T-helper 2 cell treated with Interferon-gamma antibody and Interleukin-4, amounts not matched to agents 5 μg/mL and 100 μg/mL, for 36 hours (primary cell): ENCODE measurements at places on chromosomes 1 and 21.

DNA sequence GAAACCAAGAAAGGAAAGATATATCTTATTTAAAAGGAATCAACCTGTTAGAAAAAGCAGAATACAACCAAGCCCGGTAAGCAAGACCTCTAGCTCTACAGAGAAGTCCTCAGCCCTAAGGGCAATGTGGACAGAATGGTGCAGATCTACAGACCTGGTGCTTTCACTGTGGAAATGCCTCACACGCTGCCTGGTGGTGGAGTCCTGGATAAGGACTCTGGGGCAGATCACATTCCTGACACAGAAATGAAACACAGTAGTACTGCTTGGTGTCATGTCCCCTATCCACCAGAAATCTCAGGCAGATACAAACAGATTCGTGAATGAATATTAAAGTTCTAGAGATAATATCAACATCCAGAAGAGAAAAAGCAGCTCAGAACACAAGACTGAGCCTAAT is 6.8 kb downstream of the CNN3 start:
- DNase-seq: no peak

DNA sequence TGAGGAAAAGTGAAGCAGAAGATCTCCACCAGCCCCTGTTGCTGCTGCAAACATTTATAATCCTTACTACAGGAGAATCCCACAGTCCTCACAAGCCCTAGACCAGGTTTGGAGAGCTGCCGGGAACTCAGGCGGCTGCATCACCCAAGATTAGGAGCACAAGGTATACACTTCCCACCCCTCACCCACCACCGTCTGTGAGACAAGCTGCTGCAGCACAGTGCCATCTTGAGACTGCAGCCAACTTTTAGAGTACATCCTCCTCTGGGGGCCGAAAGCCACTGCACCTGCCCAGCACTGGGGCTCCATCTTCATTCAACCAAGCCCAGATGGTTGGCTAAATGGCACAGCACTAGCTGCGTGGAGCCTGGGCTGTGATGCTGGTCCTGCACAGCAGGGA is 13.8 kb downstream of the OLFML3 start:
- no peak for DNase-seq

DNA sequence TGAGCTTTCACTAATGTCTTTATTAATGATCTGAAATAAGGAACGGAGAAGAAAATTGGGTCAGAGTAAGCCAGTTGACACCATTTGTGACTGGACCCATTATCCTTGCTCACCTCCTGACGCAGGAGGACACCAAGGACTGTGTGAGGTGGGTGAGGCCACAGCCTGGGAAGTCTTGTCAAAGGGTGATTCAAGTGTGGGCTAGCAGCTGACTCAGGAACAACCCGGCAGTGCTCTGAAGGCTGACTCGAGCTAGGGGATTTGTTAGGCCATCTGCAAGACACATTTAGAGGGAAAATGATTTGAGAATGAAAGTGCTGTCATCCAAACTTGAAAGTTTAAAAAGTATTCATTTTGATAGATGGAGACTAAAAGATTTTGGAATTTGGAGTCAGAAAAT is 21.2 kb downstream of the PRRX1 start:
- no peak for DNase-seq

DNA sequence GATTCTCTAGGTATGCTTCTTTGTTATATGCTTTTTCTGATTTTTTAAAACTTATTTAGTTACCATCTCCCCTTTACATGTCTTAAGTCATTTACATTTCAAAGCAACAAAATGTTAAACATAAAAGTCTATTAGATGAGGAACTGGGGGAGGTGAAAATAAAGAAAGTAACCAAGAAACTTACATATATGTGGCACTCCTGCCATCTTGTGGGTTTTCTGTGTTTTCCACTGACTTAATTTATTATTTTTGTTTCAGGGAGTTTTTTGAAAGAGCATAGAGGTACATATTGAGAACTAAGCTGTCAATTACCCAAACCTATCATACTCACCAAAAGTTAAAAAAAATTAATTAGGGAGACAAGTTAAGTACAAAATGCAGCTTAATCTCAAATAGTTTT is 1531.1 kb downstream of the MRPL39 start:
- no peak for DNase-seq

DNA sequence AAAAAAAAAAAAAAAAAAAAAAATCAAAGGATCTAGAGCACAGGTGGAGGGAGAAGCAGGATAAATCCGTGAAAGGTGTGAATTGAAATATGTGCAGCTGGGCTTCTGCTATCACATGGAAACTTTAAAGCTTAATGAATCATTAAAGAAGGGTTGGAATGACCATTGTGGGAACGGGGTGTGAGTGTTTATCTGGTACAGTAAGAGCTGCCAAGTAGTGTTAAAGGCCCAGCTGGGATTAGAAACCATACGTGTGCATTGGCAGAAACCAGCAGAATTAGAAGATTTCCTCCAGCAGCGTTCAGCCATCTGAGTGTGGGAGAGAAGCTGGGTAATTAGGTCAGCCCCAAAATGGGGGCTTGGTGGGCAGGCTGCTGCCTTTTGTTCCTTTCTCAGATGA is 13.5 kb downstream of the FALEC start:
- DNase-seq: no peak

DNA sequence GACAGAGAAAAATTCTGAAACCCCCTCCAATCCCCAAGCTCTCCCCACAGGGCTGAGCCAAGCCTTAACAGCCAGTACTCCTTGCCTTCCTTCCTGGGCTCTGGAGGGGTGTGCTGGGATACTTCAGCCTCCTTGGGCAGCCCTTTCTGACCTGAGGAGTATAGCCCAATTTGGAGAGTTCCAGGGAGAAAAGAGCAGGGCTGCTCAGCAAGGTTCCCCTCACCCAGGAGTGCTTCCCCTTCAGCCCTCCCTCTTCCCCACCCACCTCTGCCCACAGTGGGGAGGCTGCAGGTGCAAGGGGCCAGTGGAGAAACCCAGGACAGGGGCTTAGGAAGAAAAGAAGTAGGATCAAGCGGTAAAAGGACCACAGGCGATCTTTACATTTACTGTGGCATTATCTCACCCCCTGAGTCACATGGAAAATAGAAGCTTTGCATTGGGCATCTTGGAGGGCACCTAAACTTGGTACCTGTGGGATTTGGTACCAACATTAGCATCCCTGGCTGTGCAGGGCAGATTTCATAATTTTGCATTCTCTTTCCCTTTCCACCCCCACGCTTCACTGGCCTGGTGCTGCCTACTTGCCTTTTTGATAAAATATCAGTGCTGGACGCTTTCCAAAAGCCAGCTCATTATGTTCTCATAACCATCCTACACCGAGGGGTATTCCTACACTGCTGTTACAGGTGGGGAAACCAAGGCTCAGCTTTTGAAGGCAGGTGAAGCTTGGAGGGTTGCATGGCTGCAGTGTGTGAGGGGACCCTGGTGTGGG is 2.8 kb upstream of the ADORA1 start:
- DNase-seq: no peak

- DNase-seq: no peak
These were observed 511.4 kb upstream of the B3GALT2 start for GRCh38 chr1:193697776-193698175.

DNA sequence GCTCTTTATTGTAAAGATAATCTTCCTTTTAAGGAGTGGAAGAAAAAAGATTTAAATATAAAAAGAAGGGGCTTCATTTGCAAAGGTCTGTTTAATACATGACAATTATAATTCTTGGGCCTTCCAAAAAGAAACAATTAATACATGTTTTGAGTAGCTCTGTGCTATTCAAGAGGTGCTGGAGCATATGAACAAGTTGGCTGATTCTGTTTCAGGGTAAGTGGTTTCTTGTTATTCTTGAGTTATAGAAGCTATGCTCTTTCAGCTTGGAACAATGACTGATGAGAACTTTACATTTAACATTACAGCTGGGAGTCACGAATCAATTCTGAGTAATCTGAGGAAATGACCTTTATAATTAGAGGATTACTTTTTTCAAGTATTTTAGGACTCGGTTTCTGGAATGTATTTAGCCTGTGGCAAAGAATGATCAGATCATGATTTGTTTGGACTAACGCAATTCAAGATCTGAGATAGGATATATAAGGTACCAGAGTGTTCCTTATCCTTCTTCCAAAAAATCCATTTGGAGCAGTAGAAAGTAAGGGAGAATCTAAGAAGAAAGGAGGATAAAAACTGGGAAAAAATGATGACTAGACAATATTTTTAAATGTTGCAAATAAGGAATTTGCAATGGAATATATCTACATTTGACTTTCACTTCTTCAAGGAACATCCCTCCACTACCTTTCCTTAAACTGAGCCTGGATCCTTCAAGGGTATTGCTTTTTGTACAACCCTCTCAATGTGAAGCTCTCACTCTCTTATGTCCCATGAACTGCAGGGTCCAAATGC is 77.1 kb upstream of the KCTD3 start:
- DNase-seq: no peak

DNA sequence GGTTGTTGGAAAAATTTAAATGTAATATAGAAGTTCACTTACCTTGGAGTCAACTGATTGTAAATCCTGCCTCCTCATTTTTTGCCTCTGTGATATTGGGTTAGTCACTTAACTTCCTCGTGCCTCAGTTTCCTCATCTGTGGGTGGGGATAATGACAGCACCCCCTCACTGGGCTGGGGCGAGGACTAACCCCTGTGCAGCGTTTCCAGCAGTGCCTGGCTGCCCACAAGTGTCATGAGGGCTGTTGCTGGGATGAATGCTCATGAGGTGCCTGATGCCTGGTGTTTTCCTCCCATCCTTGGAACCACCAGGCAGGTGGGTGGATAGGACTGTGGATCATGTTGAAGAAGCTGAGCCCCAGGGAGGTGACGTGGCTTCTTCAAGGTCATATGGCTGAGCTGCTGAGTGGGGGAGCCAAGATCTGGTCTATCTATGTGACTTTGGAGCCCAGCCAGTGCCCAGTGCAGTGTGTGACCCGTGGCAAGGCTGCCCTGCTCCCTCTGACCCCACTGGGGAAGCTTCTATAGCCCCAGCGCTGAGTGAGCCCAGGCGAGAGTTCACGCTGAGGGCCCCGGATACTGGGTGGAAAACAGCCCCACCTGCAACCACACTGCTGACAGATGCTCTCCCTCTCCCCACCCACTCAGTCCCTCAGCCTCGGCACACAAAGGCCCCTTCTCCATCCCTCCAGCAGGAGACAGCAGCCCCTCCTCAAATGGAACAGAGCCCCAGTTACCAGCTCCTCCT is 446.0 kb downstream of the PTPRU start:
- DNase-seq: no peak

DNA sequence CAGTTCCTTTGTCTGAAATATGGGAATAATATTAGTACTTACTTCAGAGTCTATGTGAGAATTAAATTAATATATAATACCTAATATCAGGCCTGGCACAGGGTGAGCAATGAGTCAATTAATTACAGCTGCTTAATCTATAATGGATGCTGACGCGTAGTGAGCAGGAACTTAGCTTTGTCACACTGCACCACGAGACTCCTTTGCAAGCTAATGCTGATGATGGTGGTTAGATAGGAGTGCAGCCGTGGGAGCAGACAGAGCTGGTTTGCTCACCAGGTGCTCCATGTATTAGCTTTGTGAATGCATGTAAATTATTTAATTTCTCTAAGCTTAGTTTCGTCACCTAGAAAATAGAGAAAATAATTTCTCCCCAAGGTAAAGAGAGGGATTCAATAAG is 35.1 kb downstream of the KCNJ15 start:
- DNase-seq: no peak

DNA sequence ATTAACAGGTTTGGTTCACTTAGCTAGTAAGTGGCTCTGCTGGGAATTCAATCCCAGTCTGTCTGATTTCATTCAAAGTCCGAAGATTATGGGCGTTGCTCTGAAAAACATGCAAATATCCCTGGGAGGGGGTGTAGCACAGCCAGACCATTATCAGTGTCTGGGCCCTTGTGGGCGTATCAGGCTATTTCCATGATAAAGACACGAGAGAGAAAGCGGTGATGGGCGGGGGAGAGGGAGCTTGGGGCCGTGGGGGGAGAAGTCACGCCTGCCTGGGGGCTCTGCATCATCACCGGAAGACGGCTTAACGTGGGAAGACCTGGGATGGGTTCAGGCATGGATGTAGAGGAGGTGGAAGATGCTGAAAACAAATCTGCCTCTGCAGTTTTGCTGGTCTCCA is 25.8 kb downstream of the IL6R start:
- DNase-seq: no peak

DNA sequence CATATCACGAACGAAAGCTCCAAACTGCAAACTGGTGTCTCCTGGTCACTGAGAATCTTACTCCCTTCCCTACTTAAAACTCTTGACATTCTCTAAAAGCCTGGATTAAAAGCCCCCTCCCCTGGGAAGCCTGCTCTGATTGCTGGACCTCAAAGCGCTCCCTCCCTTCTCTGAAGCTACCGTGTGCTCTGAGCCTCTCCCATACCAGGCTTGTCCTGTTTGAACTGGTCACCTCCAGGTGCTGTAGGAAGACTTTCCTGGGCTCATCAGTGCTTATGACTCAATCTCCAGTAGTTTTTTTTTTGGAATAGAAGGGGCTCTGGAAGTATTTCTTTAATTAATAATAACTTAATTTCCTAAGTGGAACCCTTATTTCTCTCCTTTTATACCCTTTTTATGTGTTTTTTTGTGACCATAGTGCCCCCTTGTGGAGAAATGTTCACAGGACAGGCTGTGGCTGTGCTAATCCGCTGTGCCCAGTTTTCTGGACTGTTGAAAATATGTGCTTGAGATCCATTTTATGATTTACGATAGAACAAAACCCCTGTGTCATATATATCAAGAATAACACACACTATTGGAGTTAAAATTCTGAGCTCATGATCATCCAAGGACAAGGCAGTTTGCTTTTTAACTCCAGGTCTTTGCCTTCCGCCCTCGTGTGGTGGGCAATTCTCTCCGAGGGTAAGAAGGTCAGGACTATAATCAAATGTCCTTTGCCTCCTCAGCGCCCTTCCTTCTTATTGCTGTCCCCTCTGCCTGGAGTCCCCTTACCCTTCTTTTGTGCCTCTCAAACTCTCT is 16.9 kb downstream of the MTARC1 start:
- no peak for DNase-seq

GRCh38 chr1:205440476-205441317 is 15.1 kb downstream of the BLACAT1 start:
- peak; percentile 62 for DNase-seq

DNA sequence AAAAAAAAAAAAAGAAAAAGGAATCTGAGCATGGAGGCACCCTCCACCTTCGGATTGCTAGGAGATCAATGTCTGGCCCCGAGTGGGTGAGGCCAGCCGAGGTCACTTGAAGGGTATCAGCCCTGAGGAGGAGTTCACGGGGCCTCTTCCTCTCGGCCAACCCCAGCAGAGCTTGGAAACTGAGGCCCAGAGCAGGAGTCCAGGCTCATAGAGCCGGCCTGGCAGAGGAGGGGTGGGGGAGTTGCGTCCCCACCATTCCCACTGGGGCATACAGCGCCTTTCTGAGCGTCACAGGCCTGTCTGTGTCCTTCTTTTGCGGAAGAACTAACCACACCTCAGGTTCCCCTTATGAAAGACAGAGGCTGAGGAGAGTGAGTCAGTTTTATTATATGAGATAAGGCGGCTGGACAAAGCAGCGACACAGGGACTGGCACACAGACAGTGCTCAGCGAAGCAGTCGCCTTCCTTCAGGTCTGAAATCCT is 17.1 kb upstream of the EPHA2 start:
- DNase-seq: no peak
